ENCODE measurements at places on chromosomes 7 and 10. TPM values are rescaled to one million over a fixed set of nuclear protein-coding genes. Genes with fewer than 3 reads are reported as not detected.
A peak's percentile ranks its signal among the peaks of the same experiment; 100 is the strongest.

The LBX1 gene
- not detected for total RNA-seq

The PCLO gene
- total RNA-seq = 2.6 TPM

GRCh38 chr10:6148908-6149307, 53.8 kb upstream of the PFKFB3 start:
- no peak overlapping the region for H3K4me3 ChIP-seq
- H3K4me1 ChIP-seq = peaks cover 58% of the 10 kb centered on the region
- H3K27me3 ChIP-seq = no peaks in the 10 kb centered on the region
- H3K36me3 ChIP-seq = peaks cover 6% of the 10 kb centered on the region

DNA sequence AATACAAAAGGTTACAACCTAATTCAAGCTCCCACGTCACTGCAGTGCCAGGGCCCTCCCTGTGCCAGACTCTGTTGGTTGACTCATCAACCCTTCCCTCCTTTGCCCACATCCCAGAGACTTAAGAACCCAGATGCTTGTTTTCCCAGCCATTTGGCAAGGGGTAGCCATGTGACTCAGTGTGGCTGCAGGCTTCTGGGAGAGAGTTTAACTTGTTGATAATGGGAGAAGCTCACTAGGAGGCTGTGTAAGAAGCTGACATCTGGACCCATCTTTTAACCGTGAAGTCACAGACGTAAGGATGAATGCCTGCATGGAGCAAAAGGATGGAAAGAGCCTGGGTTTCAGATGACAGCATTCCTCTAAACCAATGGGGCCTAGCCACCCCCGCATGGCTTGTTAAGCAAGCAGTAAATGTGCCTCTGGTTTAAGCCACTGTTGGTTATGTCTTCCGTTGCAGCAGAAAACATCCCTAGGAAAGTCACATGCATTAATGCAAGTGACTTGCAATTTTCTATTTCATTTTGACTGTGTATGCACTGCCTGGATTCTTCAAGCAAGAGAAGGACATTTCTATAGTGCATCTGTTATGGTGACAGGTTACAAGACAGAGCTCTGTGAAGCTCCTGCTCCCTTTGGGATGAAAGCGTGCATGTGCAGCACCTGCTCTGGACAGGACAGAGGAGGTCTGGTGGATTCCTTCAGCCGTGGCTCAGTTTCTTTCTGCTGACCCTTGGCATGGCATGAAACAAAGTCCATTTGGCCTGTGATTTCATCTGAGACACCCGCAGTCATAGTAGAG, 57.5 kb upstream of the CREB5 start:
- no peak overlapping the region for H3K27ac ChIP-seq
- no peaks in the 10 kb centered on the region for H3K36me3 ChIP-seq
- H3K4me3 ChIP-seq = no peak overlapping the region
- no peaks in the 10 kb centered on the region for H3K4me1 ChIP-seq

DNA sequence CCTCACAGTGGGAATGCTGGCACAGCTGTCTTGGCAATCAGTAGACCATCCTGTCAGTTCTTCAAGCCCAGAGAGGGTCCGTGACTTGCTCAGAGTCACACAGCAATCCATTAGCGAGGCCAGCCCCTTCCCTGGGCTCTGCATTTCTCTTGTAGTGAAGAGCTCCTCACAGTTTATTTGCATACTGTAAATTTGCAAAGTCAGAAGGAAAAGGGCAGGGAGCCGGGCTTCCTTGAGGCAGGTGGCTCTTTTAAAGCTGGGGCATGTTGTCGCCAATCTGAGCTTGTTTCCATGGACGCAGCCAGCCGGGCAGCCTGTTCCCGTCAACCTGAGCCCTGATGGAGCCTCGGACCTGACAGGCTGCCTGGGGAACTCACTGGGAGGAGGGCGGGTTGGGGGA, 123.4 kb downstream of the CUX1 start:
- H3K27ac ChIP-seq = peak overlapping the region; percentile 82
- no peak overlapping the region for H3K4me3 ChIP-seq
- DNase-seq = no peak
- H3K27me3 ChIP-seq = no peaks in the 10 kb centered on the region
- H3K4me1 ChIP-seq = peaks cover 89% of the 10 kb centered on the region

DNA sequence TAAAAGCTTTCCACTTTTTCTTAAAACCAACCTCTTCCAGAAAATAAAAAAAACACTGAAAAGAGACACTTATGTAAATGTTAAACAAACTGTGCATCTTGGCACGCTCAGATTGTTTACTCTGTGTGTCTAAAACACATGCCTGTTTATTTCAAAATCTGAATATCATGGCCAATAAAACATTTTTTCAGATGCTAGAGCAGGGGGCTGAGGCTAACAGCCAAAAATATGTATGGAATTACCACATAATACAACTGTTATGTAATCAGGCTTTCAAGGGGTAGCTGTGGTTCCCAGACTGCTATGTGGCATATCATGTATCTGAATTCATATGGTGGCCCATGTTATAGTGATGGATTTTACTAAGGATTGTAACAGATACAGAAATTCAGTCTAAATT, 130.4 kb downstream of the HIBADH start:
- H3K27me3 ChIP-seq = no peaks in the 10 kb centered on the region
- peaks cover 34% of the 10 kb centered on the region for H3K36me3 ChIP-seq
- no peak overlapping the region for H3K27ac ChIP-seq
- DNase-seq = no peak
- no peaks in the 10 kb centered on the region for H3K4me1 ChIP-seq
- no peak overlapping the region for H3K4me3 ChIP-seq

DNA sequence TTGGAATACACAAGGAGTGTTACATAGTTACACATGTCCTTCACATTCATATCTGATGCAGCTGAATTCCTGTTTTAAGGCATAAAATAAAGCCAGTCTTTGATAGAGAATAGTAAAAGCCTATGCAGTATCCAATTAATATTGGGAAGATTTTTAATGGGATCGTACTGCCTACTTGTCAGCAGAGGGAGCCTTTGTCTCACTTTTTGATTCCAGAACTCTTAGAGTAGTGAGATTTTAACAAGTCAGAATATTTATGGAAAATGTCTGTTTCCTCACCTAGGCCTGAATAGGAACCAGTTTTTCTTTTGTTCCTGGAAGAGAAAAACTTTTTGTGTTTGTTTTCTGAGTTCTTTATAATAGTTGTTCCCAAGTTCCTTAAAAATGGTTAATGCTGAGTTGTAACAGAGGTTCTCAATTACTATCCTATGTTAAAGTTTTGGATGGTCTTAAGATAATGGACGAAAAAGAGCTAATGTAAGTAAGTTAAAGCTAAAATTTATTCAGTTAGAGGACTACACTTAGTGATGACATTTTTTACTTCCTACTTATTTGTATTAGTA, 114.0 kb downstream of the BBS9 start:
- H3K4me1 ChIP-seq = no peaks in the 10 kb centered on the region
- no peak for DNase-seq
- no peak overlapping the region for H3K4me3 ChIP-seq
- no peak overlapping the region for H3K27ac ChIP-seq
